Mesenteric fat pad (tissue), 1 donor: ENCODE measurements at places on chromosomes 3 and 15. TPM values are rescaled to one million over a fixed set of nuclear protein-coding genes. Genes with fewer than 3 reads are reported as not detected.

Gene ARHGAP11A
- total RNA-seq = 2.0 TPM

Gene SUCNR1
- 1.8 TPM for total RNA-seq

Gene TIGIT
- 0.42 TPM for total RNA-seq

DNA sequence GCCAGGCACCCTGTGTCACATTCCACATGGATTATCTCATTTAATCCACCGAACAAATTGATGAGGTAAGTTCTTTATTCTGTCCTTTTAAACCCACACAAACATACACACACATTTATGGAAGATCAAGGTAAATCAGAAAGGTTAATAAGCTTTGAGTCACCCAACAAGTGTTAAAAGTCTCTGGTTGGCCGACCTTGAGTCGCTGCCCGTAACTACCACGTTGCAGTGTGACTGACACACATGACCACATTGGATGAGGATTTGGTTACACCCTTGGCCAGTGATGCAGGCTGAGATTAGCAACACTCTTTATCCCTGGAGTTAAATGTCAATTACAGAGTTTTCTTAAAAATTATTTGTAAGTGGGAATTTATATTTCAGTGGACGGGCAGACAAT is 19.2 kb downstream of the FOXP1 start:
- DNase-seq = no peak

DNA sequence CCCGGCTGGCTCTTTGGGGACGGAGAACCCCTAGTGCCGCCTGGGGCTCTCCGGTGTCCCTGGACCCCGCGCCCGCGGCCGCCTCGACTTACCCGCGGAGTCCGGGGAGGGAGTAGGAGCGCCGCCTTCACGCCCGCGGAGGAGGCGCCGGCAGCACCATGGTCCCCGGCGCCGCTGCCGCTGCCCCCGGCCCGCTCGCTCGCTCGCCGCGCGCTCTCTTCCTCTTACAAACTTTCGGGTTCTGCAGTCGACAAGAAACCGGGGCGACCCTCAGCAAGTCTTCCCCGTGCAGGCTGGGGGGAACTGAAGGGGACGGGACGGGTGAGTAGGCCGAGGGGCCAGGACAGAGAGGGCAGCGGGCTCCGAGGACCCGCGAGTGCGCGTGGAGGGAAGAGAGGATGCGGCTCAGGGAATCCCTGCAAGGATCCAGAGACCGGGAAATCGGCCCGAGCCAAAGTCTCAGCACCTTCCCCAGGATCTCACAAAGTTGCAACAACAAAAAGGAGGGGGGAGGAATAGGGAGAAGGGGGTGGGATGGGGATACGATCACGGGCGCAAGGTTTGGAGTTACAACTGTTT is 2.0 kb downstream of the FOXP1 start:
- DNase-seq = no peak

- DNase-seq = no peak
These were observed 51.5 kb downstream of the MYL3 start for GRCh38 chr3:46811615-46812236.

Gene TUSC2
- 27.4 TPM for total RNA-seq
